ENCODE measurements at places on chromosomes 5 and 9. TPM values are rescaled to one million over a fixed set of nuclear protein-coding genes. Genes with fewer than 3 reads are reported as not detected.

- DNase-seq: no peak
Observed at GRCh38 chr9:129939431-129939830, 103.6 kb downstream of the FNBP1 start.

SLC46A2 gene
- total RNA-seq: 0.16 TPM

- DNase-seq: no peak
Observed at GRCh38 chr9:16753256-16753655, 117.2 kb downstream of the BNC2 start.

LRRC19 gene
- not detected for total RNA-seq

GRCh38 chr5:88748666-88749065 is 134.3 kb downstream of the MEF2C start:
- no peak for DNase-seq

- DNase-seq: no peak
Observed at GRCh38 chr9:132018957-132019405, 60.7 kb downstream of the MED27 start.

GRCh38 chr9:119240546-119240945 is 128.7 kb downstream of the BRINP1 start:
- DNase-seq: no peak

DNA sequence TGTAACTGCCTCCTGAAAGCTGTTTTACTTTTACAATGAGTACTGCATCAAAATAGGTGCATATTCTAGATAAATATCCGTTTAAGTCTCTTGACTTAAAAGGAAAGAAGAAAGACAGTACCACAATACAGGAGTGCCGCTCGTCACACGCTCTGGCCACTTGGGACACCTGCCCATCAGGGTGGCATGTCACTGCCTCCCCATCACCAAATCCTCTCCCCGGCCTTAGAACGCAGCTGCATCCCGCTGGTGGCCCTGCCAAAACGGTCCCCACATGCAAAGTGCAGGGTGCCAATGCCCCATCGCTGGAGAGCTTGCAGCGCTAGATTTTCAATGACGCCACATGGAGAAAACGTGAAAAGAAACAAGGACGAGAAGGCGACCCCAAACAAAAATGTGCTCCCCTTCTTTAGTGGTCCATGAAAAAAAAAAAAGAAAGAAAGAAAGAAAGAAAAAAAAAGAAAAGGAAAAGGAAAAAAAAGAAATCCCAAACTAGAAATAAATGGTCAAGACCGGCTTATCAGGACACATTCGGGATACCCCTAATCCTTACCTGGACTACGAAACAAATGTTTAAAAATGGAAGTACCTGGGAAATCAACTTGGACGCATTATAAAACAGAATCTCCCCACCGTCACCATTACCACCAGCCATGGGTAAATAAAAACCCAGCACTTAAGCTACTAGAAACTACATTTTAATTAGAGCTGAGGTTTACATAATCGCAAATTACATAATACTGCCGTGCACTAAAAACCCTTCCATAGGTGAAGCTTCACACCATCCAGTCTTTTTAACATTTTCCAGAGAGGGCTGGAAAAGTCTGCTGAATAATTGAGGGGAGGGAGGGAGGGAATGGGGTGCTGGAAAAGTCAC is 1.0 kb downstream of the ANKH start:
- no peak for DNase-seq

DNA sequence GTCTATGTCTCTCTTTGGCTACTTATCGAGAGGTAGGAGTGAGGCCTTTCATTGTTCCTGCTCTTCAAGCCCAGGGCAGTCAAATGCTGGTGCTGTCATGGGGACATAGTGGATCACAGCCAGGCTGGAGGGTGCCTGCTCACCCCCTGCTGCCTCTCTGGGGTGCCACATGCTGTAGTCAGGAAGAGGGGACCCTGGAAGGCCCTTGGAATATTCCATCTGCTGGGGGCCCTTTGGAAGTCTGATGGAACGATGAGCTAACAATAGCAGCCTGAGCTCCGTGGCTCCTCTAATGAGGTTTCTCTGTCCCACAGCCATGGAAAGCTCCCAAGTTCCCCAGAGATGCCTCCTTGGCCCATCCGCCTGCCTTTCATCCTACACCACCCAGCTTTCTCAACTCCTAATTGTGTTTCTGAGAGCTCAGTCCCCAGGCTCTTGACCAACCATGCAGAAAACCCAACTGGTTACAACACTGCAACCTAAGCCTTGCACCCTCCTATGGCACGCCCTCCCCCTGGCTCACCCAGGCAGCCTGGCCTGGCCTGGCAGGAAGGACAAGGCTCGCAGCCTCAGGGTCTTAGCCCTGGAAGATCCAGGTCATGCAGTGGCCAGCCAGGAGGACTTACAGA is 91.7 kb downstream of the NRG2 start:
- no peak for DNase-seq

CCDC183 gene
- 1.6 TPM for total RNA-seq

GRCh38 chr5:56498759-56499395 is 265.7 kb upstream of the ANKRD55 start:
- DNase-seq: no peak

DNA sequence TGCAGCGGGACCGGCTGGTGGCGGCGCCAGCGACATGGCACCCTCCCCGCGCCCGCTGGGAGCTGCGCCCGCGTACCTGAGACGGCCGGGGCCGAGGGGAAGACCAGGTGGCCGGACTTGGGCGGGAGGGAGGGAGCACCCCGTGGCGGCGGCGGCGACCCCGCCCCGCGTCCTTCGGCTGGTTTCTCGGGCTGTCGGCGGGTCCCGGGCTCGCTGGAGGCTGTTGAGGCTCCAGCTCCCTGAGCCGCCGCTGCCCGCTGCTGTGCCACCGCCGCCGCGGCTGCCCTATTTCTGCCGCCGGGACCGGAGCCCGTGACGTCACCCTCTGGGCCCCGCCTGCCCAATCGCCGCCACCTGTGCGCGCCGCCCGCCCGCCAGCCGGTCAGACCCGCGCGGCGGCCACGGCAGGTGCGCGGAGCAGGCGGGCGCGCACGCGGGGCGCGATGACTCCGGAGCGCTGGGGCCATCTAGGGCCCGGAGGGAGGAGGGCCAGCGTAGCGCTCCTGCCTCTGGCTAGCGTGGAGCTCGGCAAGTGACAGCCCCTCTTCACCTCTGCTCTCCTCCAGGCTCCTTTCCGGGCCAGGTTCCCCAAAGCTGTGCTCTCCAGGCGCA is at the start of gene FSTL4:
FSTL4 (minus strand) TSS at position 293 of the 612 bp plus-strand sequence.
- no peak for DNase-seq

TTC23L gene
- 0.32 TPM for total RNA-seq

- DNase-seq: no peak
Observed at GRCh38 chr9:87850391-87850790, 32.3 kb upstream of the SPATA31E1 start.

DAB2IP gene
- total RNA-seq: 60.3 TPM

DNA sequence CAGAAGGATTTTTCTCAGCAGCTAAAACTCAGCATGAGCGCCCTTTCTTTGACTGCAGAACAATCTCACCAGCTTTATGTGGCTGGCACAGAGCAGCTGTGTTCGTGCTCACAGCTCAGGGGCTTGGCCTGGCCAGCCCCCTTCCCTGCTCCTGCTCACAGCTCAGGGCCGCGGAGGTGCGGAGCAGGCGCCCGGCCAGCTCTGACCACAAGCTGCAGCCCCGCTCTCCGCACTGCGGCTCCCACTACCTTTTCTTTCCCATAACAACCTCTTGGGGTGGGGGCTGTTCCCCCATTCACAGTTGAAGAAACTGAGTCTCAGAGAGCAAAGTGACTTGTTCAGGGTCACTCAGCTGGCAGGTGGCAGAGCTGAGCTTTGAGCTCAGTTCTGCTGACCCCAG is 34.0 kb upstream of the PHYKPL start:
- DNase-seq: no peak

ACOT12 gene
- not detected for total RNA-seq

STKLD1 gene
- 0.62 TPM for total RNA-seq

DNA sequence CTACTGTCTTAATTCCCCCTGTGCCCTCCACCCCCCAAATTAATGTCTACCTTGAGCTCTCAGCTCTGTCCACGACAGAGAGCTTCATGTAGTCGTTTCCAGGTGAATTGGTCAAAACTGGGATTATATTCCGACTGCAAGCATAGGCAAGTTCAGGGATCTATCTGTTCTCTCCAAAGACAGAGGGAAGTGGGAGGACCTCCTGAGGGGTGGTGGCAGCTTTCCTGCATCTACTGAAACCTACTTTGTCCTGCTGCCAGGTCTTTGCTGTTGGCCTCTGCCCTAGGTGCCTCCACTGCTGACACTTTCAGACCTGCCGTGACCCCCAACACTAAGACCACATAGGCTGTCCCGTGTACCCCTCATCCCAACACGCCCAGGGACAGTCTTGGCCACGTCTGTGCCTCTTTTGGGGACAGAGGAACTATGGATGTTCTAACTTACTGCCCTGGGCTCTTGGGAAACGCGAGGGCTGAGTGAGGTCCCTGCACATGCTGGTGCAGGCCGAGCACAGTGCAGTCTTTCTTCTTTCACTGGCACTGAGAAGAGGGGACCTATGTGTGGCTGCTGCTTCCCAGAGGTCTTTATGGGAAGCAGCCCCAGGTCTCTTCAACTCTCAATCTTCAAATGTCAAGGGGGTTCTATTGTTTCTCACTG is 125.6 kb downstream of the NTRK2 start:
- DNase-seq: no peak

DNA sequence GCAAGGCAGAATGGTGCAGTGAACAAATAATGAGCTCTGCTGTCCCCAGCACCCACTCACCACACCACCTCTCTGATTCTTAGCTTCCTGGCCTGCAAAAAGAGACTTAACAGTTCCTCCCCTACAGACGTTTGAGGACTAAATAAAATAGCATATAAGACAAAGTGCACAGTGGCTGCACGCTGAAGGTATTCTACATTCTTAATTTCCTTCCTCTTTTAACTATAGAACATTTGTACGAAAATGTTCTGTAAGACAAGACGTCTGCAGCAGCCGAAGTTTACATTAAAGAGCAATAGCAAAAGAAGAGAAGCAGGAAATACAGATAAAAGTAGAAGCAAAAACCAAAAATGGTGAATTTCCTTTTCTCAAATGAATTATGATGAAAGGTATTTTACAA is 15.7 kb downstream of the FBN2 start:
- DNase-seq: no peak

CEP120 gene
- total RNA-seq: 10.2 TPM

GRCh38 chr5:78667461-78668103 is 19.0 kb upstream of the LHFPL2 start:
- no peak for DNase-seq

GRCh38 chr9:133705576-133705975 is 32.6 kb downstream of the SARDH start:
- peak; percentile 7 for DNase-seq

PTGS1 gene
- total RNA-seq: 2.9 TPM

- no peak for DNase-seq
Observed at GRCh38 chr5:87103616-87104287, 163.9 kb upstream of the RASA1 start.

TSSK1B gene
- total RNA-seq: 0.08 TPM

SPINK7 gene
- total RNA-seq: not detected

UBE2QL1 gene
- 13.1 TPM for total RNA-seq

DNA sequence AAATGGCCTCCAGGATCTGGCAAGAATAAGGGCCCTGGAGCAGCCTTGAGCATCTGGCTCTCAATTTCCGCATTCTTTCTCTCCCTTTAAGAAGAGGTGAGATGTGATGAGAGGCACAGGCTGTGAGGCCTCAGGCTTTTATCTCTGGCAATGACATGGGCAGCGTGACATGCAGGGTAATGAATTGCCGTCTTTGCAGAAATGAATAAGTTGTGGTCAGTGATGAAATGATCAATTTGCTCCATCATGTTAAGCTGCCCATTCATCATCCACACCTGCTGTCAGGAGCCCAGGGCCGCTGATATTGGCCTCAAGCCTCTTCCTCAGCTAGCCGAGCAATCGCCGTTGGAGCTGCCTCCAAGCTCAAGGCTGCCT is 265.3 kb downstream of the TRIM32 start:
- no peak for DNase-seq

SLC25A2 gene
- not detected for total RNA-seq

GRCh38 chr5:104345222-104346016 is 782.8 kb upstream of the NUDT12 start:
- no peak for DNase-seq

DNA sequence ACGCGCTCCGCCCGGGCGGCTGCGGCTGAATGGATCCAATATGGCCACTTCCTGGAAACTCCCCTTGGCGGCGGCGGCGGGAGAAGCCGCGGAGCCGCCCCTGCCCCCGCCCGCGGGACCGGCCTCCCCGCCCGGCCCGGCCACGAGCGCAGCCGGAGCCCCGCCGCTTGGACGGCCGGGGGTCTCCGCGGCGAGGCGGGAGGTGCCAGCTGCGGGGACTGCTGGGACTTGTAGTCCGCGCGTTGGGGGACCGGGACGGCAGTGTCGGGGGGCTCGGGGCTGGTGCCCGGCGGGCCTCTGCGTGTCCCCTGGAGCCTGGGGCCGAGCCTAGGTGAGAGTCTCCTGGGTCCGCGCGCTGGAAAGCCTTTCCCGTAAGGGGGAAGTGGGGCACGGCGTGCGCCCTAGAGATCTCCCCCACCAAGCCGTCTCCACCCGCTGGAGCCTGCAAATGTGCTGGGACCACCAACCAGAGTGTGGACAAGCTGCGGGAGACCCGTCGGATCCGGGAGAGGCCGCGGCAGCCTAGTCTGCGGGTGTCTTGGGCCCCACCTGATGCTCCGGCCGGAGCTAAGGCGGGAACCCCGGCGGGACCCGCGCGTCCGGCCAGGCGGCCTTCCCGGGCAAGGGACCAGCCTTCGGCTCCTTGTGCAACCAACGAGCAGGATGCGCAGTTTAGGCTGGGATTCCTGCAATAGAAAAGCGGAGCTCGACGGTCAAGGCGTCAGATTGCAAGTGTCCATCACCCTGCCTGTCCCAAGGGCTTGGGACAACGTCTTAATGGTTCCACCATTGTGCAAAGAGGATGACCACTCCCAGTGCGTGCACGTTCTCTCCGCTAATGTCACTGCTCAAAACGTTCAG is at the start of gene SEPTIN8:
SEPTIN8 (minus strand) TSS at position 31 of the 861 bp plus-strand sequence. CDS start 102 bp downstream, outside the sequence.
- peak; percentile 78 for DNase-seq

DNA sequence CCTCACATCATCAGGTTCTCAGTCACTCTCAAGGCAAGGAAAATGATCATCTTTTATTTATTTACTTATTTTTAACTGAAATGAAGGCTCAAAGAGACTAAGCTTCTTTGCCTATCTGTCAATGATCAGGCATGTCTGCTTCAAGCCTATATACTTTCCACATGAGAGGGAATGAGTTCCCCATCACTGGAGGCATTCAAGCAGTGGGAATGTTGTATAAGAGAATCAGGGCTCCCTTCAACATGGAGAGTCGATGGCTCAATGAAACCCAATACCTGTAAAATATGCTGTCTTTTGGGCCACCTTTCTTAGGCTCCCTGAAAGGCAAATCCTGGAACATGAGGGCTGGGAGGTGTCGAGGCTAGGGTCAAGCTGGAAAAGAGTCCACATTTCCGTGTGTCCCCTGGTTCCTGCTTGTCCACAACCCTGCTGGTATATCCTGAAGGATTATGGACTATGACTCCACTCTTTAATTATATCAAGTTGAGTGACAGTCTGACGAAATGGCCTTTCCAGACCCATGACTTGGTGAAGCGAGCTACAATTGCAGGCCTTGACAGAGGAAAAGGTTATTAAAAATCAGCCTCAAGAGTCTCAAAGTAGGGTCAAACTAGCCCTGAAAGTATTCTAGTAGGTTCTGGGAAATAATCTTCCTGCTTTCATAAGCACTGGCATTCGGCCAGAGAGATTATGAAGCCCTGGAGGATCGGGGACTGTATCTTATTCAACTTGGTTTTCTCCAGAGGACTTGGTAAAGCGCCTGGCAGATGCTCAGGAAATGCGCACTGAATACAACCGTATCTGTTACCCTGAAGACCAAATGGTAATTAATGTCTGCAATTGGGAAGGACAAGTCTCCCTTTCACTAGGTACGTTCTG is 145.9 kb upstream of the TBC1D2 start:
- peak; percentile 35 for DNase-seq
